ENCODE measurements at places on chromosomes 2 and 18. TPM values are rescaled to one million over a fixed set of nuclear protein-coding genes. Genes with fewer than 3 reads are reported as not detected.

TBR1 gene
- under 0.01 TPM for total RNA-seq

DYTN gene
- total RNA-seq: not detected

ZNF892 gene
- 5.7 TPM for total RNA-seq

SALL3 gene
- total RNA-seq: not detected

CDH20 gene
- 0.13 TPM for total RNA-seq

ANKRD39 gene
- total RNA-seq: 15.9 TPM

RBBP8 gene
- 30.9 TPM for total RNA-seq
